ENCODE measurements at places on chromosomes 13 and 19.

DNA sequence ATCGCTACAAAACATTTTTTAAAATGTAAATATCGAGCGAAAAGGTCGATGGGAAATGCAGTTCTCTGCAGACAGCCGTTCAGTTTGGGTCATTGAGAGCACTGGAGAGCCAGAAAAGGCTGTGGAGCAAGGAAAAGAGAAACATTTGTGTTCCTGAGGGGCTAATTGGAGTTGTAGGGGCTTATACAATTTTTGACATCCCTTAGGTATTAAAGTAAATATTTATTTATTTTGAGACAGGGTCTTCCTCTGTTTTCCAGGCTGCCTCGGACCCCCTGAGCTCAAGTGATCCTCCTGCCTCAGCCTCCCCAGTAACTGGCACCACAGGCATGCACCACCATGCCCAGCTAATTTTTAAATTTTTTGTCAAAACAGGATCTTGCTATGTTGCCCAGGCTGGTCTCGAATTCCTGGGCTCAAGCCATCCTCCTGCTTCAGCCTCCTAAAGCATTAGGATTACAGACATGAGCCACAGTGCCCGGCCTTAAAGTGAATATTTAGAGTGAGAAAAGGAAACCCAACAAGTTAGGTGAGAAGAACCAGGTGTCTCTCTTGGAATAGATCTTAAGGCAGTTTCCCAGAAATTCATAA, 825 bp upstream of the YIF1B start:
- DNase-seq: no peak

DNA sequence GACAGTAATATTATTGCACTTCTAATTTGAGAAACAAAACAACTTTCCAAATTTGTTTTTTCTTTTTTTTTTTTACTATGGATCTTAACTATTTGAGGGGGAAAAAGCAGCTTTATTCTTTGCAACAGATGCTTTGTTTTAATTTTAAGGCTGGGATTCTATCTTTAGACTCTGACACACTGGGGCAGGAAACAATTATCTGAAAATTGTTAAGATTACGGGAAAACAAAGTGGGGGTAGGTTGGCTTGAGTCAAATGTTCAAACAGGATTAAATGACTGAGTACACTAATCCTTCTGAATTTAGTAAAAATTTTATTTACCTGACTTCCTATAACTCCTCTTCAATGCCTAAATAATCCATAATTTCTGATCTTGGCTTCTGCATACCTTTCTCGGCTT, 543.2 kb downstream of the SLITRK6 start:
- DNase-seq: no peak

DNA sequence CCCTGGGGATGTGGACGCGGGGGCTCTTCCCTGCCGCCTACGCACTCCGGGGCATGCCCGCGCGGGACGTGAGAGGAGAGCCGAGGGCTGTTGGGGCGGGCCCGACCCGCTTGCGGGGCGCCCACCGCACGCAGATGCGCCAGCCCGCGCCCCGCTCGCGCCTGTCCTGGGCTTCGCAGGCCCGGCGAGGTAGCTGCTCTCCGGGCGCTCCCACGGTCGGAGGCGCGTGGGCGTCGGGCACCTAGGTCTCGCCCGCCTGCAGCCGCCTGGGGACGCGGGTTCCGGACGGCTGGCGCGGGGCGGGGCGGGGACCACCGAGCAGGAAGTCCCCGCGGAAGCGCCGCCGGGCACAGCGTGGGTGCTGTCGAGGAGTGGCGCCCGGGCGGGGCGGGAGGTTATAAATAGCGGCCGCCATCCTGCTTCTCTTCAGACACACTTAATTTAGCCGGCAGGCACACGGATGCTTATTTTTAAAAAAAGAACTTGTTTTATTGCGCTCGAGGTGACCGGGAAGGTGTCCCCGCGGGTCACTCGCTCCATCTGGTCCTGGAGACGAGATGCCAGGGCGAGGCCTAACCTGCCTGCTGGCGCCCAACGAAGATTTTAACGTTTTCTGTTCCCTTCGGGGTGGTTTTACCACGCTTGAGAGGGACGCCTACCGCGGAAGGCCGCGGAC, 561 bp upstream of the GJA3 start:
- DNase-seq: peak; percentile 47

DNA sequence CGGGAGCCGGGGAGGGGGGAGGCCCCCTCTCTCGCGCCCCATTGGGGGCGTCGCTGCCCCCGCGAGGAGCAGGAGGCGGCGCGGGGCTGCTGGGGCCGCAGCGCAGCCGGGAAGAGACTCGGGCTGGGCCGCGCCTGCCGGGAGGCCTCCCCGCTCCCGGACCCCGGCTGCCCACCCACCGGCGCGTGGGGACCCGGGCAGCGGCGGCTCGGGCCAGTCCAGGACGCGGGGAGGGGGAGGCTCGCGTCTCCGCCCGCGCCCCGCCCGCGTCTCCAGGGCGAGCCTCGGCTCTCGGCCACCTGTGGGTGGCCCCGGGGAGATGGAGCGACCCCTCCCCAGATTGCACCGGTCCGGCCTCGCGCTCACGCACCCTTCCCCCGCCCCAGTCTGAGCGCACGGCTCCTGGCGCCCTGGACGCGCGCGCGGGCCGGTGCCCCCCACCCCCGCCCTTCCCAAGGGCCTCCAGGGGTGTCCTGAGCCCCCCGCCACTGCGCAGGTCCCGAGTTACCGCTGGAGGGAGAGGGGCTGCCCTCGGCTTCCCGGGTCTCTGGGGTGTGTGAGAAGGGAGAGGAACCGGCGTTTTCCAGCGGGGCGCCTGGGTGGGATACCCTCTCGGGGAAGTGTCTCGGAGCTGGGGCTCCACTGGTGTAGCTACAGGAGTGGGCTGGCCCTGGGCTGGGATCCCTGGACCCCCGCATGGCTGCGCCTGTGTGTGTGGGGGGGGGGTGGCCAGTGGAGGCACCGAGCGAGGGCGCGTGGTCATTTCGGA, 645 bp downstream of the PALM start:
- DNase-seq: no peak

GRCh38 chr19:45623984-45624383, 15.2 kb downstream of the EML2 start:
- DNase-seq: no peak

GRCh38 chr19:2517881-2518601, 42.1 kb downstream of the GADD45B start:
- no peak for DNase-seq

GRCh38 chr13:98923641-98924397, 54.0 kb downstream of the DOCK9 start:
- DNase-seq: no peak

GRCh38 chr13:67285611-67286010, 55.5 kb upstream of the PCDH9 start:
- DNase-seq: no peak

DNA sequence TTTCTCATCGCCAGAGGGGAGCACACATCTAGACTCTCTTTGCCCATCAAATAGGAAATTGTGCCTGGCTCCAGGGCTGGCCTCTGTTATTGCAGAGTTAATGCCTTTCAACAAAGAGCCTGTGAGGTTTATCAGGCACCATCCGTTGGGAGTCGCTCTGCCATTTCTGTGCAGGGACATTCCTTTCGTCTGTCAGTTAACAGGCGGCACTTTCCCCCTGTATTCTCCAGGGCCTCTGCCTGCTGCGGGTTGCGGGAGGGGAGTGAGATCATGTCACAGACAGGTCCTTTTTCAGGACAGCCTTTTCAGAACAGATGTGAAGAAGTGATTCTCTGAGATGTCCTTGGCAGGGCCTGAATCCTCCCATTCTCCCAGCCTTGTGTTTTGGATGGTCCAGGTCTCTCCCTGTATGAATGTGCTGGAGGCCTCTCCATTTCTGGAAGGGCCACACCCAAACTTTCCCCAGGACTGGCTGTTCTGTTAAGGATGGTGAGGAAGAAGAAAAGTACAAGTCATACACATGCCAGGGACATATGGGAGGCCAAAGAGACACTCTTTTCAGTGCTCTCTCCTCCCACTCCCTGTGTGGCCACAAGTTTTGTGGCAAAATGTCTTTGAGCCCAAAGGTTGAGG, 14.9 kb downstream of the SERP2 start:
- no peak for DNase-seq

- no peak for DNase-seq
Measured at GRCh38 chr19:45122832-45123231, 29.9 kb downstream of the PPP1R37 start.

GRCh38 chr13:50844084-50844875, 788 bp upstream of the DLEU7 start:
- DNase-seq: no peak

DNA sequence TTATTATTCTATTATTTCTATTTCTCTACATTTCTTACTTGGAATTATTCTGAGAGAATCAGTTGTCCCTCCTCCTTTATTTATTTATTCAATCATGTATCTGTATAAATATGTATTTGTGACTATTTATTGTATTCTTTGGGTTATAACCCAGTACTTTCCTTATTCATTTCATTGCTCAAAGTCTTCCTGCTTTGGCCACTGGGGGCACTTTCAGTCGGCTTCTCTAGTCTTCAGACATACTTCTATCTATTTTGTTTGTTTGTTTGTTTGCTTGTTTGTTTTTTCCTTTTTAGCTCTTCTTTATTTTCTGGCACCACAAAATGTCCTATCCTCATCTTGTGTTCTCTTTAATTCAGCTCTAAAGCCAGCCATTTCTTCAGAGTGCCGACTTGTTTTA, 260.4 kb downstream of the NALCN start:
- no peak for DNase-seq

- DNase-seq: no peak
Measured at GRCh38 chr13:70253411-70253810, 145.2 kb upstream of the KLHL1 start.

DNA sequence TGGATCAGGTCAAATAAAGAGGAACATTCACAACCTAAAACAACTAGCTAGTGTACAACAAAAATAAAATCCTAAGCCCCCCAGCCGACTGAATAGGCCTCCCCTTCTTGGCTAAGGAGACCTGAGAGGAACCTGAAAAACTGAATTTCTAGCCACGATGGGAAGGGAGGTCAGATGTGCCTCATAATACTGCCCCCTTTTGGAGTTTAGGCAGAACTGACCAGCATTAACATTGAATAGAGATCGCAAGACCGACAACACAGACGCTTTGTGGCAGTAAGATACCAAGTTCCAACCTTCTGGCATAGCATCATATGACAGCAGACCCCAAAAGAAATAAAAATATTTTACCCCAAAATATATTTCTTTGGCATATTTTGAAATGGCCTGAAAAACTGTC, 15.9 kb downstream of the CBY2 start:
- DNase-seq: no peak

DNA sequence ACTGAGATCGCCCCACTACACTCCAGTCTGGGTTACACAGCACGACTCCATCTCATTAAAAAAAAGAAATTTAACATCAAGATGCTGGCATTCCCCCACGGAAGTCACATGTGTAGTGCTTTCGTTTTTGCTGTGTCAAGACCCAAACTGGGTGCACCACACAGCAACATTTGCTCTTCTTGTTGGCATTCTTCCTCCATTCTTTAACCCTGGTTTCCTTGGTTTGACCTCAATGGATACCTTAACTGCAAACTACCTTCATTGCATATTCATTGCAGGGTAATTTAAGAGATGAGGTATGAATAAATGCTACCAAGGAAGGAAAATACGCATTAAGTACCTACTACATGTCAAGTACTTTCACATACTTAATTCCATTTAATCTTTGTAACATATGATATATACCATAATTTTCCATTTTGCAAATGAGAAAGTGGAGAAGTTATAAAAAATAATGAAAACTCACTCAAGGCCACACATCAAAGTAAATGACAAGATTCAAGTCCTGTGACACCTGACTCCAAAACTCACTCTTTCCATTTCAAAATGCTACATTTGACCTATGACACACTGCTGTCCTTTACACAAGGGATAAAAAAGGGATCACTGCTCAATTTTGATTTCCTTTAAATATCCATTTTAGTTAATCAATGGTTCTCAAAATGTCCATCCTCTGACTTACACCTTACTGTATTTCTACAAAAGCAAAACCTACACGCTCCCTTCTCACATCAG, 59.2 kb downstream of the STK24 start:
- DNase-seq: no peak

DNA sequence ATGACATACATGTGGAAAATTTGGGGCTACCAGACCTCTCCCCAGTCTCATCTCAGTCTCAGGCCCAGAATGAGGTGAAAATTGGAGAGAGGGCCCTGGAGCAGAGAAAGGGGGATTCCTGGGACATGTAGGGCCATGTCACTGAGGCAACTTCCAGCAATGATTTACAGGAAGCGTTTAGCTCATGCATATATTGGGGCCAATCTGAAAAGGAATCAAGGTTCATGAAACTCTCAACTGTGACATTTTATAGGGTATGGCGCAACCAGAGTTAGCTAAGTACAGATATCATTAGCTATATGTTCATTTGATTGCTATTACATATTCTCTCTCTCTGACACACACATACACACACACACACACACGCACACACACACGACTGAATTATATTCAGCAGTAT, 86.3 kb downstream of the RNASEH2B start:
- DNase-seq: no peak

DNA sequence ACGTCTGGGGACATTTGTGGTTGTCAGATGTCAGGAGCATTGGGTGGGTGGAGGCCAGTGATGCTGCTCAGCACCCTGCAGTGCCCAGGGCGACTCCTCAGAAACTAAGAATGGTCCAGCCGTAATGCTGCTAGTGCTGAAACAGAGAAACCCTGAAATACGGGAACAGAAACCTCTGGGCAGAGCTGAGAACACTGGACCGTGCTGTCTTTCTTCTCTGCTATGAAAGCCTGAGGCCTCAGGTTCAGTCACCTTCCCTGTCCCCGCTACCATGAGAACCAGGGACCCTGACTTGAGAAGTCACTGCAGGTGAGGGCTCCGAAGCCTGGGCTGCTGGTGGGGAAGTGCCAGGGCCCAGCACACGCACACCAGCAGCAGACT, 13.4 kb downstream of the CAPS start:
- no peak for DNase-seq

DNA sequence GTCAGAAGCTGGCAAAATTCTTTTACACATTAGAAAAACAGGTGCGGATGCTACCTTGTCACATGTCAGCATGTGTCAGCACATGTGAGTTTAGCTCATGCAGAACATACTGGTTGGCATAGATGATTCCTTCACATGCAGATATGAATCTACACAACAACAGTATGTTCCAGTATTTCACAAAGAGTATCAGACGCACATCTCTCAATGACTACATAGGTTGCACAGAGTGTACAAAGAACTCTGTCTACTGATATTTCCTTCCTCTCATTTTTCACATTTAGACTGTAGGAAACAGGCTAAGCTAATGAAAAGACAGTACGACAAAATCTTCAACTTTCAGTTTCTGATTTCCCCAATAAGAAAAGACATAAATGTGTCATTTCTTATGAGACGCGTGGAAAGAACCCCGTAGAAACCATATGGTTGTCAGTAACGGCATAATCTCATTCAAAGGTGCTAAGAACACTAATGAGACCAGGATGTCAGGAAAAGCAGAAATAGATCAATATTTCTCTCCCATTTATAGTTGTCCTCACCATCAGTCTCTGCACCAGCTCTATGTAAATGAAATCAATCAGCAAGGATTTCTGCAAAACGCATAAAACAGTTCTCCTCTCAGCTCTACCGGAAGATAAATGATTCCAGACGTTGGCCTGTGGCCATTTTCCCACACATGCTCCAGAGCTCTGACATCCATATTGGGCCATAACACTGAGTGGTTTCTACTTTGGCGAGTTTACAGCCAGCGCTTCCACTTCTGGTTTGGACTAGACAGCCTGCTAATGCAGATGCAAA, 81.2 kb downstream of the STARD13 start:
- no peak for DNase-seq
